MG63 (cell line): ENCODE measurements at places on chromosomes 11 and 22. TPM values are rescaled to one million over a fixed set of nuclear protein-coding genes. Genes with fewer than 3 reads are reported as not detected.

DNA sequence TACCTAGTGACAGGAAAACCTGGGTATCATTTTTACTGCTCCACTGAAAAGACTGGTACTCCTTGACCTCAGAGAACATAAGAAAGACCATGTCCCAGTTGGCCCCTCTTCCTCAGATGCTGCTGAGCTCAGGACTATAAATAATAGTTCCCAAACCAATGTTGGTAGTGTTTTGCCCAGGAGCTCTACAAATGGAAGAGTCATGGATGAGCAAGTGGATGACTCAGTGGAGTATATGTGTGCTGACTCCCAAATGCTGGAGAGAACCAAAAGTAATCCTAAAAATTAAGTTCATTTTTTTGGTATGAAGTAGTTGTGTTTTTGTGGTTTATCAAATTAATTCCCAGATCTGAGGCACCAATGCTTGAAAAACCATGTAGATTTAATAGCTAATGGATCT lies 482.0 kb downstream of the KCNA4 start:
- DNase-seq = peak; percentile 18

DNA sequence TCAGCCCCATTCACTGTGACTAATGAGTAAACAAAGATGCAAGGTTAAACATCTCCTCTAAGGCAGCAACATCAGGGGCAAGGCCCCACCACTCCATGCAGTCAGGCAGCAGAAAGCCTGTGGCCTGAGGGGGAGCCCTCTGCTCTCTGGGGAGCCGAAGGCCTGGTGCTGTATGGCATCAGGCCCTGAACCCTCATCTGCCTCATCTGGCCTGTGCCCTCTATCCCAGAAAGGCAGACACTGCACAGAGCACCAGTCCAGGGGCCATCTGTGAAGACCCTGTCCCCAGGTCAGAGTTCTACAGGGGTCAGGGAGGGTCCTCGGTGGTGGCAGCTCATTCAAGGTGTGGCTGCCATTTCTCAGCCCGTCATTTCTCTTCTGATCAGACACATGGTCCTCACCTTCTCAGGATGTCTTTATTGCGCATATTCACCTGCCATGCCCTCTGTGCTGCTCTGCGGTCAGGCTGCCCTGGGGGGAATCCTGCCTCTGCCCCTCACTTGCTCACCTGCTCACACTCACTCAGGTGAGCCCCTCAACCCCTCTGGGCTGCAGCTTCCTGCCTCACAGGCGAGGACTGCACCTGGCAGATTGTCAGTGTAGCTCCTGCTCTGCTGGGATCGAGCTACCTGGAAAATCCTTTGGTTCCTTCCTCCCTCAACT lies 103.1 kb upstream of the PITPNB start:
- no peak for DNase-seq

- no peak for DNase-seq
Observed at GRCh38 chr11:75273411-75274391, 33.1 kb downstream of the TPBGL start.

DNA sequence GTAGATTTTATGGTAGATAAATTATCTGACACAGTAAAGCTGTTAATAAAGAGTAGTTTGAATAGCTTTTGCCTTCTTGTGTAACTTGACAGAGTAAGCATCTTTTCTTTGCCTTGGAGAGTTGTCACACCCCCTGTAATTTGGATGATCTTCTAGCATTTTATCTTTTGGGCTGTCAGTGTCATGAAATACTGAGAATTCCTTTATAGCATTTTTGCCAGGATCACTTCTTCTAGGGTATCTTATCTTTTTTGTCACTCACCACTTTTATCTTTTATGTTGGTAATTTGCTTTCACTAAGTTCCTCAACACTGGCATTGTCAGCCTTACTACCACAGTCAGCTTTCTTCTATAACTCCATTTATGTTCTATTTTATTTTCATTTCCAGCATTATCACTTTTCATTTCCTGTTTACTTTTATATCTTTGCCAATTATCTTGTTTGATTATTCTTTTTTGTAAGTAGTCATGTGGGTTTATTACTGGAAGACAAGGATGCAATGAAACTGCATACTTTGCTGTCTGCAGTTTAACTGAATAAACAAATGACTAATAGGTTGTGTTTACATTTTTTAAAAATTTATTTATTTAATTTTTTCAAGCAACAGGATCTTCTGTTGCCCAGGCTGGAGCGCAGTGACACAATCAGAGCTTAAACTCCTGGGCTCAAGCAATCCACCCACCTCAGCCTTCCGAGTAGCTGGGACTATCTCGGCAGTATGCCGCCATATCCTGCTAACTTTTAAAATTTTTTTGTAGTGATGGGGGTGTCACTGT lies 28.1 kb upstream of the ACAT1 start:
- DNase-seq = peak; percentile 74

- DNase-seq = no peak
Observed at GRCh38 chr22:35697142-35697541, 20.5 kb upstream of the APOL5 start.

DNA sequence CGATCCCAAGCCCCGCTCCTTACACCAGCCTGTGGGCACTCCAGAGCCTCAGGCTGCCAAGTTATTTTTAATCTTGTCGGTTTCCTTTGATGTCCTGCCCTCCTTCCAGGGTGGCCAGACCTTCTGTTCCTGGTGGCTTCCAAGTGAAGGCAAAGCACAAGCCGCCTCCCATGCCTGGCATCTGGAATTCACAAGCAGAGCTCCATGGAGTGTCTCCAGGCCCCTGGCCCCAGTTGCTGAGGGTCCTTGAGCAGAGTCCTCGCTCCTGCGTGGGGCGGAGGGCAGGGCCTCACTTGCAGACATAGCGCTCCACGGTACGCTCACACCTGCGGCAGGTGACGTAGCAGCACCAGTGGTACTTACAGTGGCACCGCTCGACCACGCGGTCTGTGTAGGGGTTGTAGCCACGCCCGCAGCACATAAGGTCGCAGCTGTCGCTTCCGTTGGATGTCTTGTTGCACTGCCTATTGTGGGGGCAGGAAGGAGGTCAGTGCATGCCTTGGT lies 19.5 kb downstream of the WNT11 start:
- no peak for DNase-seq

- DNase-seq = peak; percentile 62
Observed at GRCh38 chr11:75547617-75548058, 14.4 kb upstream of the SERPINH1 start.

Gene MN1
- total RNA-seq = 1.4 and 1.9 TPM in 2 replicates

DNA sequence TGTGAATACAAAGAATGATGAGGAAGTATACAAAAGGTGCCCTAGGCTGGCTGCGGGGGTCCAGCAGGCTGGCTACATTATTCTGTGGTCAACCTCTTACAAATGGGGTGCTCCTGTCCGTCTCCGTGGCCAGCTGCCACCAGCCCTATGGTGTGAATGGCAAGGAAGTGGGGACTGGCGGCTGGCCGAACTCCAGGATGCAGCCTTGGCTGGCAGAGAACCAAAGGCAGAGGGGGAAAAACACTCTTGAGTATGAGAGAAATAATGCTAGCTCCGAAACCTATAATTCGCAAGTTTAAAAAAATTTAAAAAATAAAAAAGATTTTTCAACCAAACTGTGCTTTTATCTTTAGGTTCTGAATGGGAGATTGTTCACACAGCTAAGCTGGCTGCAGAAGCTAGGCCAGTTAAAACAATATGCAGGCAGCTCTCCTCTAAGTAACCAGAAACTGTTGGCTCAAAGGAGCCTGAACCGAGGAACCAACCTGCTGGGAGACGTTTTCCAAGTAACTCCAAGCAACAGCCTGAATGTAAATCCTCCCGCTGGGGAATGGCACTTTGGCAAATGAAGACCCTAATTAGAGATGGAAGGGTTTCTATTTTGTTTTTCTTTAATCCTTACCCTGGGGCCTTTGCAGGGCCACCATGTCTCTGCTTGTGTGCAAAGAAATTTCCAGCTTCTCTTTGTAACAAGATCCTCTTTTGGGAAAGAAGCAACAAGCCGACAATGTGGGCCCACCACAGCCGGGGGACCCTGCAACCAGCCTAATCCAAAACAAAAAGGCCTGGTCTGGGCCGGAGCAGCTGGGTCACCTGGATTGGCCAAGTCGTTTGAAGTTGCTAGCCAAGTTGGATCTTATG lies 50.2 kb downstream of the C22orf31 start:
- no peak for DNase-seq

- DNase-seq = no peak
Observed at GRCh38 chr22:35608088-35608487, 9.0 kb downstream of the MB start.

Gene GVQW3
- 0.54 and 1.0 TPM in 2 replicates for total RNA-seq

Gene TCN2
- total RNA-seq = 1.2 TPM in 1 of 2 replicates, not detected in the other

- no peak for DNase-seq
Observed at GRCh38 chr11:95346265-95346664, 115.3 kb upstream of the SESN3 start.

Gene APOL1
- total RNA-seq = 0.49 and 2.4 TPM in 2 replicates

DNA sequence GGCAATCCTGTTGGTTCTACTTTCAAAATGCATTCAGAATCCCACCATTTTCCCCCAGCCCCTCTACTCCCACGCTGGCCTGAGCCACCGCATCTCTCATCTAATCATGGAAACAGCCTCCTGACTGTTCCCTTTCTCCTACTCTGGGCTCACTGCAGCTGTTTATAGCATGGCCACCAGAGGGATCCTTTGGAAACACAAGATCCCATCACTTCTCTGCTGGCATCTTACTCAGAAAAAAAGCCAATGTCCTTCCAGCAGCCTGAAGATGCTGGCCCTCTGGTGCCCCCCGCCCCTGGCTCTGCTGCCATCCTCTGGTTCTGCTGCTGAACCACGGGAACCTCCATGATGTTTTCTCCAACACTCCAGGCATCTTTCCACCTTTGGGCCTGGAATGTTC lies 11.1 kb downstream of the MS4A8 start:
- DNase-seq = no peak

DNA sequence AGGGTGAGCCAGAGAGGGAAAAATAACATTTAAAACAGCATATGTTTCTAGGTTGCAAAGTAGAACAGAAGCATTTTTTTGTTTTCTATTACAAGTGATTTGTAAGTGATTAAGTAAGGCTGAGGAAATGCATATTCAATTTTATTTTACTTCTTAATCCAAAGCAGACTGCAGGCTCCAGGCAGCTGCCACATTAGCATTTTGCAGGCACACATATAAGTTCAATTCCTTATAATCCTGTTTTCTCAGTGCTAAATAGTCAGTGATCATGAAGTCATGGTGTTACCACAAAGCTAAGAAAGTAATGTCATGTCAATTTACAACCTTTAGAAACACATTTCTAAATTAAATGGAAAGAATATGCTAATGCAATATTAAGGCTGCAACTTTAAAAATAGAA lies 149.8 kb downstream of the CNTN5 start:
- DNase-seq = no peak

Gene HBB
- total RNA-seq = not detected in 2 replicates

GRCh38 chr11:23540101-23540561 lies 679.9 kb upstream of the CCDC179 start:
- peak; percentile 38 for DNase-seq

- no peak for DNase-seq
Observed at GRCh38 chr22:30347255-30347892, 9.3 kb downstream of the SF3A1 start.

Gene PDGFD
- 0.95 and 4.6 TPM in 2 replicates for total RNA-seq

Gene OR52A1
- not detected in 2 replicates for total RNA-seq

- no peak for DNase-seq
Observed at GRCh38 chr11:23097891-23098290, 237.6 kb upstream of the CCDC179 start.

DNA sequence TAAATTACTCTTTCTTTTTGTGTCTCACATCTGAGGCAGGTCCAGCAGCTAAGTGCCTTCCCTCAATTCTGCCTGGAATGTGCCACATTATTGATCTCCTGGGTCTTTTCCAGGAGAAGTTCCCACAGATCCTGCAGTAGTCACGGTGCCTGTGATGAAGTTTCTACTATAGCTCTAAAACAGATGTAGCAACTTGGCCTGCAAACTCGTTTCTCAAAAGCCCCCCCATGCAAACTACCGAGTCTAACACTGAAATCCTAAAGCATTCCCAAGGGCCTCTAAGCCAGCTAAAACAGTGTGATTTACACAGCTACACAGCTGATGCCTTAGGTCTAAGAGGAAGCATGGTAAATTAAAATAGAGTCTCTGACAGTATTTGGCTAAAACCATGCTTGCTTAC lies 54.3 kb downstream of the DDI1 start:
- no peak for DNase-seq

DNA sequence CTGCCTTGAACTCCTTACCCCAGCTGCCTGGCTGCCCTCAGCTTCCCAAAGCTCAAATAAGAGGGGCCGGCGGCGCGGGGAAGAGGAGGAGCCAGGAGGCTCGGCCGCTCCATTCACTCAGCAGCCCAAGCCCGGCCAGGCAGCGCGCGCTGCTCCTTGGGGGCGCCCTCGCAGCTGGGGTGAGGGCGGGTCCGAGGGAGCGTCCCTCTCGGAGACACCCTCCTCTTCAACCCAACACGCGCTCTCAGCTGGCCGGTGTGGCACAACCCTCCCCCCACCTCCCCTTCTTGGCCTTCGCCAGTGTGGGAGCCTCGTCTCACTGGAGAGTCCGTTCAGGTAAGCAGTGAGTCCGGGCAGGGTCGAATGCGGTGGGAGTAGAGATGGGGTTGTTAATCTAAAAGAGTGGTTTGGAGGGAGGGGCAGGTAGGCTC lies at the start of gene WT1:
Gene WT1 (minus strand): TSS at position 29 of the 431 bp plus-strand sequence.
- DNase-seq = no peak

Gene RIMBP3B
- total RNA-seq = 0.03 and 1.3 TPM in 2 replicates

GRCh38 chr22:50252082-50253045 lies 1.3 kb upstream of the HDAC10 start:
- peak; percentile 71 for DNase-seq

DNA sequence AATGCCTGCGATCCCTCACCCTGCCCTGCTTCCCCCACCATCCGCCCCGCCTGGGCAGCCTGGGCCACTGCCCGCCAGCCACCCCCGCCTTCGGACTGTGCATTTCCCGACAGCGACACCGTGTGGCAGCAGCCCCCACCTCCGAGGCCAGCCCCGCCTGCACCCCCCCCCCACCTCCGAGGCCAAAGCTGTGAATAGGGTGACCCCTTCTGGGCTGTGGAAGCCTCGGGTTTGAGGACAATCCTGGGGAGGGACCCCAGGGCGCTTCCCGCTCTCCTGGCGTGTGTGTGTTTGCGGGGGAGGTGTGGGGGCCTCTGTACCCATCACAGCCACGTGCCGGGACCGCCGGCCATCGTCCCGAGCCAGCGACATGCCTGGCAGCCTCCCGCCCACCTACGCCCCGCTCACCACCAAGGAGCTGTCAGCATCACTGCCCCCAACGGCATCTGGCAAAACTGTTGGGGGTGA lies 33.8 kb upstream of the PPARA start:
- DNase-seq = peak; percentile 82

- DNase-seq = no peak
Observed at GRCh38 chr11:133052537-133052936, 479.8 kb downstream of the OPCML start.

Gene RIMBP3C
- 0.30 and 0.49 TPM in 2 replicates for total RNA-seq

DNA sequence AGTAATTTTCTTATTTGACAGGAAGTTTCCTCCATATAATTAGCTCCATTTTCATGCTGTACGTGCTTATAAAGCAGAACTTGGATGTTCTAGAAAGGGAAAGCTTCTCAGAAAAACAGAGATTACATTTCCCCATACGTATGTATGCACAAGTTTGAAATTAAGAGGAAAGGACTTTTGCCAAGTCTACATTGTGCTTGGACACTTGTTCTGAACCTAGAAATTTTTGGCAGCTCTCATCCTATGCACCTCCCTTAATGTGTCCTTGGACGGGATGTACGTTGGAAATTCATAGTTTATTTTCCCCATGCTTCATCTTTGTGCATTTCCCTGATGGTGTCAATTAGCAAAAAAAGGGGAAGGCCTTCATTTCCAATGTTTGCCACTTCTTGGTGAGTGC lies 322.7 kb downstream of the BLID start:
- no peak for DNase-seq
